Activated CD4-positive, alpha-beta T cell treated with anti-CD3 and anti-CD28 coated beads for 48 hours (primary cell): ENCODE measurements at places on chromosomes 3 and 15.
A peak's percentile ranks its signal among the peaks of the same experiment; 100 is the strongest.

DNA sequence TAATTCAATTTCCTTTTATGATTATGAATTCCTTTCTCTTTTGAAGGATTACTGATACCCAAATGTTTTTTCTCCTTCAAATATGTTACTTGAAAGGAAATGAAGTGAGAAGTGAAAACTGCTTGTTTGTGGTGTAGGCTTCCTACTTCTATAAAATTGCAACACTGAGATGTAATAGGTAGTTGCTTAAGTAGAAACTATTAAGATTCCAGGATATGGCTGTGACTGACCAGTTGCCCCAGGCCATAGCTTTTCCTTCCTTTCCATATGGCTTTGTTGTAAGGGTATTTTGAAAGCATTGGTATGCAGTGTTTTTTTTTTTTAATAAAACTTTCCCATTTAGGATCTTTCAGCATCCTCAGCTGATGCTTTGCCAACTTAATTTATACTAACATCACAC, 28.5 kb downstream of the DNAJC13 start:
- no peak for DNase-seq

GRCh38 chr15:71312731-71313460, 197.6 kb downstream of the THSD4 start:
- DNase-seq: no peak

- no peak for DNase-seq
Measured at GRCh38 chr15:65087411-65087810, 10.9 kb downstream of the KBTBD13 start.

- DNase-seq: peak; percentile 71
Measured at GRCh38 chr3:129892857-129893580, 492 bp downstream of the TMCC1 start.

GRCh38 chr3:31925271-31925630, 55.8 kb downstream of the OSBPL10 start:
- peak; percentile 16 for DNase-seq

GRCh38 chr3:125121246-125122010, 65.6 kb upstream of the HEG1 start:
- DNase-seq: peak; percentile 51

GRCh38 chr15:43104426-43104825, 1.4 kb downstream of the UBR1 start:
- DNase-seq: no peak

GRCh38 chr3:152269056-152269830, 514 bp downstream of the MBNL1 start:
- DNase-seq: no peak

- no peak for DNase-seq
Measured at GRCh38 chr3:46299608-46300460, 54.1 kb upstream of the CCR2 start.

DNA sequence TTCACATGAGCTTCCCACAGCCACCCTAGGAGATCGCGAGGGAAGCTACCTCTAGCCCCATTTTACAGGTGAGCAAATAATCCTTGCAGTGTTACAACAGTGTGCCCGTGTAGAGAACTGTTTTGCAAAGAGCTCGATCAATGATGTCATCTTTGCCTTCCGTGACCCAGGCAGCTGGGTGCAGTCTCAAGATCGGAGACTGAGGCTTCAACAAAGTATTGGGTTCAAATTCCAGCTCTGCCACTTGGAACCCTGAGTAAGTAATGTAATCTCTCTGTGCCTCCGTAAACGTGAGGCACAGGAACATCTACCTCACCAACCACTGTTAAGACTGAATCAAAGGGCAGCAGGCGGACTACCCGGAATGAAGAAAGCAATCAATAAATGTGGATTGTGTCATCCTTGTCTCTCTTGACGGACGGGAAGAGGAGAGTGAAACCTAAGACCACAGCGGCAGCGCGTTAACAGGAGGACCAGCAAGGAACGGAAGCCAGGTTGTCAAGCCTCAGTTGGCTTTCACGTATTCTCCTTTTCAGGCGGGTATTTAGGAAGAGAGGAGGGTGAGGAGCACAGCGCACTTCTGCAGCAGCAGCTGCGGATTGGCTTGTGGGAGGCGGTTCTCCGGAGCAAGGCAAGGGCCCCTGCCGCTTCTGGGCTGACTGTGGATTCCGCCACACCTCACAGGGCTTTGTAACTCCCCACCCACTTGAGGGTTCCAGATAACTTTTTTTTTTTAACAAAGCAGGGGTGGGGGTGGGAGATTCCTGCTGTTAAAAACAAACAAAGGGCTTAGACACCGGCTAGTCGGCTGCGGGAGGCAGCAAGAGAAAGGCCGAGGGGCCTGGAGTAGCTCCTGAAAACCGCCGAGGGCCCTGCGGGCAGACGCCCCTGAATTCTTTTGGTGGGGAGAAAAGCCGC, 1.5 kb upstream of the SMAD3 start:
- DNase-seq: no peak

GRCh38 chr3:66989241-66989640, 8.9 kb upstream of the KBTBD8 start:
- DNase-seq: no peak

DNA sequence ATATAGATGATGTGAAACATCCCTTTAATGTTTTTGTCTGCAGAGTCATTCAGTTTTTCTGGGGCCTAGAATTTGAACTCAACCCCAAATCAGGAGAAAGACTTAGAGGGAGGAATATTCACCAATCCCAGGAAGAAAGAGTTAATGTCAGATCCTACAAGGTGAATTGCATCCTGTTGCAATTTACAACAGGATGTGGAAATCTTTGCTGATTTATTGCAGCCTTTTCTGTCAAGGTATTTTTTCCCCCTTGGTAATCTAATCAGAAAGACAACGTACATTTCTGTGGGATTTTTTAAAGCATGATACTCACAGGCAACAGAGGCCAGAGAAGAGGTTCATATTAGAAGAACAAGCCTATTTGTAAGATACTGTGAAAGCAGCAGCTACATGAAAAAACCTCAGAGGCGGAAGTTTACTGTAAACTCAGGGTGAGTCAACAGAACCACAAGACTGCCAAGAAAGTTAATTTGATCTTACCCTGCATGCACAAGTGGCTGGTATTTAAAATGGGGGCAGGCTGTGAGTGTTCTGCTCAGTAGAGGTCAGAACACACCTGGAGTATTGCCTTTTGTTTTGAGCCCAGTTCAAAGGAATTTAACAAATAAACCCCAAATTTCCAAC, 531.9 kb downstream of the AGBL1 start:
- peak; percentile 26 for DNase-seq

DNA sequence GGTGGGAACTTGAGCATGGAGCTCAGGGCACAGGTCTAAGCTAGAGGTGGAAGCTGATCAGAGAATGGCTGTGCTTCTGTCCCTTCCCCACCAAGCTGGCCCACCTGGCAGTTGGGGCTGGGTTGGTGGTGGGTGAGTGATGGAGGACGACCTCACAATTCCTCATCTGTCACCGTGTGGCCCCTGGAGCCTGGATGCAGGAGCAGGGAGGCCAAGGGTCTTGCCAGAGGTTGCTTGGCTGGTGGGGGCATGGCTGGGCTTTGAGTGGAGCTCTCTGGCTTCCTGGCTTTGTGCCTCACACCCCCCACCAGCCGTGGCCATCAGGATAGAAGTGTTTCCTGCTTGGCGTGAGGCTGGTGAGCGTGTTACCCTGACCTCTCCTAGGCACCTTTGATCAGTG, 36.0 kb downstream of the FBLN2 start:
- no peak for DNase-seq

GRCh38 chr15:66068801-66069200, 184.7 kb downstream of the MEGF11 start:
- DNase-seq: no peak

- DNase-seq: peak; percentile 81
Measured at GRCh38 chr3:196207833-196208607, 3.2 kb downstream of the ZDHHC19 start.

DNA sequence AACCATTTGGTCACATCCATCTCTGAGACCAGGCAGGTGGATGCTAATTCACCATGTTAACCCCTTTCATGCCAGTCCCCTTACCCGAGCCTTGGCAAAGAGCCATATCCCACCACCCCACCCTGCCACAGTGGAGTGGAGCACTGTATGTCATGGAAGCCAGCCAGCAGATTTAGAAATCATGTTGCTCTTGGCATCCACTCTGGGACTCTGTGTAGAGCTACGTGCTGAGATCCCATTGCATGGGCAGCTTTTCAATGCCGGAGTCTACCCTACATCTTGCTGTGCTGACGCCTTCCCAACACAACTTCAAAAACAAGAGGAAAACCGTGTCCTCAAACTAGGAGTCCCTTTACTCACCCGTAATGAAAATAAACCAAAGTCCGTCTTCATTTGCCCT, 131.0 kb downstream of the NTRK3 start:
- no peak for DNase-seq

- DNase-seq: peak; percentile 47
Measured at GRCh38 chr3:126474498-126475412, 936 bp downstream of the ZXDC start.

- DNase-seq: no peak
Measured at GRCh38 chr3:140152851-140153639, 218.1 kb downstream of the CLSTN2 start.

DNA sequence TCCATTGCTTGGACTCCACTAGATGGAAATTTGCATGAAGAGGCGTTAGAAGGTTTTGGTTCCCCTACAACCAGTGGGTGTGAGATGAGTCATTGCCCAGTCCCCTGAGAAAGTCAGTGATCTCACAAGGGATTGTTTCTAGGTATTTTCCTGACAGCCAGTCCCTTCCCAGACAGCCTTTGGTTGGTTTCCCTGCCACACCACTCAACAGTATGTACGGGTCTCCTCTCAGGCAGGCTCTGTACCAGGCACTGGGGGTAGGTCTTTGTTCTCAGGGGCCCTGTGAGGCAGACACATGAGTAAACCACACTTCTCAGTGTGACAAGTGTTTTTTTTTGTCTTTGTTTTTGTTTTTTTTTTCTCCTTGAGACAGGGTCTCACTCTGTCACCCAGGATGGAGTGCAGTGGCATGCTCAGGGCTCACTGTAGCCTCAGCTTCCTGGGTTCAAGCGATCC, 4.0 kb downstream of the LAMP3 start:
- peak; percentile 57 for DNase-seq
